HCEC 1CT (cell line): ENCODE measurements at places on chromosomes 16 and 17.

- DNase-seq: no peak
Measured at GRCh38 chr17:39325528-39326240, 75.7 kb downstream of the FBXL20 start.

DNA sequence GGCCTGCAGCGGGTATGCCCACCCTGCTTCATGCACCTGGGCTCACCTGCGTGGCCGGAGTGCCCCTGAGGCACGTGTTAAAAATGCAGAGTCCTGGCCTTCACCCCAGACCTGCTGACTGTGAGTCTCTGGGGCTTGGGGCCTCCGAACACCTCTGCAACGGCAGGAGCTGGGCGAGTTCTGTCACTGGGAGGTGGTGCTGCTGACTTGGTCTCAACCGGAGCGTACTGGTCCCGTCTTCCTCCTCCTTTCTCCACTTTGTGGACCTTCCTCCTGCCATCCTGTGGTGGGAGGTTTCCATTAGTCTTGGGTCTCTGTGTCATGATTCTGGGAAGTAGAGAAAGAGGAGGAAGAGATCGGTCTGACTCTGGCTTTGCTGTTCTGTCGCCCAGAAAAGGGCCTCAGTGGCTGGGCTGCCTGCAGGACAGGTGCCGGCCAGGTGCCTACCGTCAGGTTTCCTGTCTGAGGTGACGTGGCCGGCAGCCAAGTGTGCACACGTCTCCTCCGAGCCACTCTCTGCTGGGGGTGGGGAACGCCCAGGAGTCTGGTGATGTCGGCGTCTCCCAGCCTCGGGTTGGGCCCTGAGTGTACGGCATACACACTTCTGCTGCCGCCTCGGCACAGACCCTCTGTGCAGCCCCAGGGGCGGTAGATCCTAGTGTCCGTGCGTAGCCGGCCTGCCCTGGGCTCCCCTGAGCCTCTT is 6.9 kb downstream of the TSC2 start:
- DNase-seq: no peak

DNA sequence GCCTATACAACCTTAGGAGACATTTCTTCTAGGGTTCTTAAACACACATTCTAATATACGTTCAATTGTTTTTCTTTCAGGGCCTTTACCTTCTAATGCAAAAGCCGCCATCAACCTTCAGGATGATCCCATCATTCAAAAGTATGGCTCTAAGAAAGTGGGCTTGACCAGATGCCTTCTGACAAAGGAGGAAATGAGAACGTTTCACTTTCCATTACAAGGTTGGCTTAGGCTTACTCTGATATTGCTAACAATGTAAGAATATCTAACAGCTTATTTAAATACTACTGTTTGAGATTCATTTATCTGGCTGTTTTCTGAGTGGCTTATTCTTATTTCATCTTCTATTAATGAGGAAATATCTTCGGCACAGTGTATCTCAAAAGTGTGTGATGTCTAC is 15.4 kb downstream of the REXO5 start:
- DNase-seq: no peak

- peak; percentile 39 for DNase-seq
Measured at GRCh38 chr17:30579610-30580315, 102.6 kb downstream of the GOSR1 start.

- DNase-seq: no peak
Measured at GRCh38 chr16:10931134-10931533, 11.1 kb downstream of the DEXI start.

GRCh38 chr17:74015990-74016389 is 187.5 kb upstream of the RPL38 start:
- DNase-seq: no peak

DNA sequence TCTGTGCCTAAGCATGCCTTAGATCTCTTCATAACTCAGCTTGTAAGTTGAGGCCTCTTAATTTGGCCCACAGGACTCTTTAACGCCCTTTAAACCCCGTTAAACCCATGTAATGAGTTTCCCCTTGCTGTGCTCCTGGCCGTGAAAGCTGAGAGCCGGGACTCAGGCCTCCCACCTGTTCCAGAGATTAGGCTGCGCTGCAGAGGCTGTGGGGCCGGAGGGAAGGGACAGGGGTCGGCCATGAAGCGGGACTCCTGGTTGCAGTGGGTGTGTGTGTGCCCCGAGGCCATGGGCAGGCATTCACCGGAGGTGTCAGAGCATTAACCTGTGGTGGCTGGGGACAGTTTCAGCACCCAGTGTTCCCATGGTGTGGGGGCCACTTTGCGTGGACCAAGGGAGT is 150.8 kb upstream of the IRX3 start:
- no peak for DNase-seq

GRCh38 chr17:57599271-57600045 is 145.6 kb downstream of the CCDC182 start:
- no peak for DNase-seq

GRCh38 chr17:77874303-77875050 is 84.0 kb upstream of the TNRC6C start:
- DNase-seq: no peak

- DNase-seq: no peak
Measured at GRCh38 chr17:67316781-67317180, 49.6 kb downstream of the PSMD12 start.

GRCh38 chr16:3389663-3390338 is 11.0 kb downstream of the ZSCAN32 start:
- DNase-seq: no peak

GRCh38 chr17:59734226-59734625 is 26.8 kb downstream of the VMP1 start:
- DNase-seq: no peak

DNA sequence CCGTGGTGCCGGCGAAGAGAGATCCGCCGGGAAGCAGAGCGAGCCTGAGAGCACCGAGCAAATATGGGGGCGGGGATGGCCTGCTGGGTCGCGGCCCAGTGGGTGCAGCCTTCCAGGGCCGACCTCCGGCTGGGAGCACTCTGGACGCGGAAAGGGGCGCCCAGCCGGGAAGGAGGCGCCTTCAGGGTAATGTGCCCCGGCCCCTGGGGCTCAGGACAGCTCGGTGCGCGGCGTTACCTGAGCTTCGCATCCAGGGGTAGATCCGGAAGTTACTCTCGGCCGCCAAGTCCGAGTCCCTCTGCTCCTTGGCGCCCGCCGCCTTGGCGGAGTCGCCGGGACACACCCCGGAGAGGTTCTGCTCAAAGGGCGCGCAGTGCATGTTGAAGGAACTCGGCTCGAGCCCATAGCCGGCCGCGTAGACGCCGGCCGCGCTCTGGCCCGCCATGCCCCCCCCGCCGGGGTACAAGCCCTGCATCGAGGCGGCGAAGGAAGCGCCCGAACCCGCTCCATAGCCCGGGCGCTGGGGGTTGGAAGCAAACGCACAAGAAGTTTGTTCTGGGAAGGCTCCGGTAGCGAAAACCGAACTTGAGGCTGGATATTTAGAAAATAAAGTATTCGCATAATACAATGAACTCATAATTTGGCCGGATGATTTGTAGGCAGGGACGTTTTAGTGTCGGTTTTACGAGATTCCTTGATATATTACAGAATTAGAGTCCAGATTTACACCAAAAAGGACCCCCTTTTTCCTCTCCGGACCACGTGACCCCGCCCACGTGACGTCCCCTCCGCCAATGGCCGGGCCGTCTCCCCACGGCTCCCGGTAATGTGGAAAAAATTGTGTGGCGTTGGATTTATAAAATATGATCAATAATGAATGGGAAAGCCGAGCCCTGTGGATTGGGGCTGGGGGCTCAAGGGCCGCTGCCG is at the start of gene HOXB7:
HOXB7 (minus strand) TSS at position 736 of the 930 bp plus-strand sequence; CDS start at position 637, 99 bp downstream.
- DNase-seq: peak; percentile 66

DNA sequence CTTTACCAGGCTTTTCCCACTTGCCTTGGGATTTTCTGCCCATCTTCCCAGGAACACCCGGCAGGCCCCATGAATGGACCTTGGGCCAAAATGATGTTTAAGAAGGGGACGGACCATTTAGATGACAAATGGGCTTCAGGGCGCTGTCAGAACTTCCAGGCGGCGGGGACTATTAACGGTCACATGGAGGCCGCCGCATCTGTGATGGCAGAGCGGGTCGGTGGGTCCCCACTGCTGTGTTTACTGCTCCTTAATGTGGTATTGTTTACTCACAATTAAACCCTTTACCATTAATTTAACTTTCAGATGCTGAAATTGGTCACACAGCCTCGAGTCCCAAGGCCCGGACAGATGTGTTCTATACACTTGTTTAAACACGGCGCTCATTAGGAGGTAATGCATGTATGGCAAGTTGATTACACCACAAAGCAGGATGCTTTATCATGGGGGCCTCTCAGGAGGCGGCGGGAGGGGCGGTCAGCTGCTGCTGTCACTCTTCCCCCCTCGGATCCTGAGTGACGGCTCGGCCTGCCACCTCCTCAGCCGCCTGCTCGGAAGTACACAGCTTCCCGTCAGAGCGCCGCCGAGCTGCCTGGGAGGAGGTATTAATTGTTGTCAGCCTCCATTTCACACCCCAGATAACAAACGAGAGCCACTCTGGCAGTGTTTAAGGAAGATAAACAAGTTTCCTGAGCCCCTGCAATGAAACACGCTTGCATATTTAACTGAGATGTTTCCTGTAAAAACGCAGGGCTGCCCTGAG is 83.9 kb upstream of the IRX3 start:
- no peak for DNase-seq

GRCh38 chr17:76139801-76140660 is 1.0 kb downstream of the FOXJ1 start:
- no peak for DNase-seq

DNA sequence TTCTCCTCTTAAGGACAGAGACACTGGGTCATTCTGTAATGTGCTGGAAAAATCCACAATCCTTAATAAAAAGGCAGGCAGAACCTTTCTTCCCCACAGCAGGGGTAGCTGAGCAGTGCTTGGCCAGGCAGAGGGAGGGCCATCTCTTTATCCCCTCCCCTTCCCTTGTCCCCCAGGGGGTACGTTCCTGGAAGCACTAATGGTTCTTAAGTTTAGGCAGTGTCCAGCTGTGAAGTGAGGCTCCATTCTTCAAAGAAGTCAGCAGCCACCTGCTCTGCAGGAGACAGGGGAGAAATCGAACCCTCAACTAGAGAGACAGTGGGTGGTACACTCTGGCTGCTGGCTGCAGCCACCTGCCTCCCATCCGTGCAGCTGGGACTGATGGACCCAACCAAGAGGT is 533.9 kb upstream of the CDH11 start:
- DNase-seq: no peak
